ENCODE measurements at places on chromosomes 5 and 9. TPM values are rescaled to one million over a fixed set of nuclear protein-coding genes. Genes with fewer than 3 reads are reported as not detected.

DNA sequence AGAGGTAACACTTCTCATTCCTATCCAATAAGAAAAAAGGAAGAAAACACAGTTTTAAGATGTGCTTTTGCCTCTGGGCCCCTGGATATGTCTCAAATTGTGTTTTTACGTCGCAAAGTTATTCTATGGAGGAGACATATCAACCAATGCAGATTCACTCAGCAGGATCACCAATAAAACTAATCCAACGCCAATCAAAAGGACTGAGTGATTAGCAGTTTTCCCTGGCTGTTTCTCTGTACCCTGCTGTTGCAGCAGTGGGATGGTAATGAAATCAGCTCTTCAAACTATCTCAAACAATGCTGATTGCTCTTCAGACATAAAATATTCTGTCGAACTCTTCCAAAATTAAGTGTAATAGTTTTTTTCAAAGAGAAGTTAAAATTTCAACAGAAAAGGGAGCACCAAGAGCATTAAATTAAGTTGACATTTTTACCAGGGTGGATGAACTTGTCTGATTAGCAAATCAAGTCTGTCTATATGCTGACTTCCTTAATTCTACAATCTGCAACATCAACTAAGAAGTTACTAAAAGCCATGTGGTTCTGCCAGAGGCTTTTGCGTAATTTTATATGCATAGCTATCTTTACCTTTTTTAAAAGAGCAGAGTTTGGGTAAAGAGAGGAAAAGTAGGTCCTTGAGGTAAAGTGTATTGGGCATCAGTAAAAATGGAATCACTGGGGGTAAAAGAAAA lies 9.7 kb upstream of the HK3 start:
- no peak for DNase-seq
- no peak overlapping the region for H3K27ac ChIP-seq
- H3K36me3 ChIP-seq: peaks cover 61% of the 10 kb centered on the region
- no peaks in the 10 kb centered on the region for H3K4me1 ChIP-seq
- no peak overlapping the region for H3K4me3 ChIP-seq

DNA sequence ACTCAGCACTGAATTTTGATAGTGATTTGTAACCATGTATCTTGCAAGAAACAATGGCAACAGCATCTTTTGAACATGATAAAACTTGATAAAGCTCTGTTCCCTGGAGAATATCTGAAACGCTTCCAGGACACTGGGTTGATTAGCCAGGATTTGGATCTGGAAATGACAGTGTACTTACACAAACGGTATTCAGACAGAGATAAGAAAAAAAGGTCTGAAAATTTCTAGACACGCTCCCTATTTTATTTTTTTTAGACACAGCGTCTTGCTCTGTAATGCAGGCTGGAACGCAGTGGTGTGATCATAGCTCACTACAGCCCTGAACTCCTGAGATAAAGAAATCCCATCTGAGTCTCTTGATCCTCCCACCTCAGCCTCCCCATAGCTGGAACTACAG lies 109.0 kb downstream of the GNAQ start:
- no peak overlapping the region for H3K27ac ChIP-seq
- peaks cover 28% of the 10 kb centered on the region for H3K36me3 ChIP-seq
- DNase-seq: no peak
- no peak overlapping the region for H3K4me3 ChIP-seq

DNA sequence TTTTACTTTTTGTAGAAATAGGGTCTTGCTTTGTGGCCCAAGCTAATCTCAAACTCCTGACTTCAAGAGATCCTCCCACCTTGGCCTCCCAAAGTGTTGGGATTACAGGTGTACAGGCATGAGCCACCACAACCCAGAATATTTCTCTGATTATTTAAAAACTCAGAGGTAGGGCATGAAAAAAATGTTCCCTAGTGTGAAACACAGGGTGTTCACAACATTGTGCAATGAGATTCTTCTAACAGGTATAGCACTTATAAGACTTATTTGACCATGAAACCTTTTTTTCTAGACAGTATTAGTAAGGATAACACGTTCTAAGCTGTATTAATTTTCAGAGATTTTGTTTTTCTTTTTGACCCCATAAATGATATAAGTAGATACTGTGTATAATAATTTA lies 13.1 kb upstream of the PTGER4 start:
- no peaks in the 10 kb centered on the region for H3K4me1 ChIP-seq
- H3K27ac ChIP-seq: no peak overlapping the region
- no peak overlapping the region for H3K4me3 ChIP-seq
- no peaks in the 10 kb centered on the region for H3K36me3 ChIP-seq

Gene CDO1
- 20.1 TPM for total RNA-seq

DNA sequence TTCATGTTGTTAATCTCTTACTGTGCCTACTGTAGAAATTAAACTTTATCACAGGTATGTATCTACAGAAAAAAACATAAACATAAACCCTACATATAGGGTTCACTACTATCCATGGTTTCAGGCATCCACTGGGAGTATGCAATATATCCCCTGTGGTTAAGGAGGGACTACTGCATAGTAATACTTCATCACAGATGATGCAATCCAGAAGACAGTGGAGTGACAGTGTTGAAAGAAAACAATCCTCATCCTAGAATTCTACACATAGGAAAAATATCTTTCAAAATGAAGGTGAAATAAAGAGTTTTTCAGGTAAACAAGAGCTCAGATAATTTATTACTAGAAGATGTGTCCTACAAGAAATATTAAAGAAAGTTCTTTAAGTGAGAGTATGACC lies 105.9 kb downstream of the HOMER1 start:
- H3K4me3 ChIP-seq: no peak overlapping the region
- H3K4me1 ChIP-seq: no peaks in the 10 kb centered on the region
- no peaks in the 10 kb centered on the region for H3K36me3 ChIP-seq

DNA sequence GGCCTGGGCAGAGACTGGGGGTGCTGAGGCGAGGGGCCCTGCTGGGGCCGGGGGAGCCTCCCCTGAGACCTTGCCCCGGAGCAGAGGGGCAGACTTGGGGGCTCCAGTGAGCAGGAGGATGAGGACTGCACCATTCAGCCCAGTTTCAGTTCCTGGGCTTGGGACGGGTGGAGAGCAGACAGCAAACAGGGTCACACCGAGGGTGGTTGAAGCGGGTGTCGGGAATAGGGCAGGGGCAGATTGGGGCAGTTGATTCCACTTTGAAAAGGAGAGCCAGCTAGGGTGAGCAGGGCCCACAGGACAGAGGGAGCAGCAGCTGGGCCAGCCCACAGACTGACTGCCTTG lies 4.5 kb downstream of the GRK6 start:
- no peak overlapping the region for H3K4me3 ChIP-seq
- peak overlapping the region; percentile 11 for H3K27ac ChIP-seq
- peaks cover 45% of the 10 kb centered on the region for H3K4me1 ChIP-seq
- H3K27me3 ChIP-seq: no peaks in the 10 kb centered on the region
- H3K36me3 ChIP-seq: peaks cover 43% of the 10 kb centered on the region
- DNase-seq: peak; percentile 57

Gene NDUFA8
- total RNA-seq: 41.5 TPM

GRCh38 chr9:33044162-33044673 lies 19.1 kb downstream of the DNAJA1 start:
- peak overlapping the region; percentile 76 for H3K4me3 ChIP-seq
- DNase-seq: peak; percentile 91
- H3K27ac ChIP-seq: peak overlapping the region; percentile 87
- H3K27me3 ChIP-seq: no peaks in the 10 kb centered on the region

DNA sequence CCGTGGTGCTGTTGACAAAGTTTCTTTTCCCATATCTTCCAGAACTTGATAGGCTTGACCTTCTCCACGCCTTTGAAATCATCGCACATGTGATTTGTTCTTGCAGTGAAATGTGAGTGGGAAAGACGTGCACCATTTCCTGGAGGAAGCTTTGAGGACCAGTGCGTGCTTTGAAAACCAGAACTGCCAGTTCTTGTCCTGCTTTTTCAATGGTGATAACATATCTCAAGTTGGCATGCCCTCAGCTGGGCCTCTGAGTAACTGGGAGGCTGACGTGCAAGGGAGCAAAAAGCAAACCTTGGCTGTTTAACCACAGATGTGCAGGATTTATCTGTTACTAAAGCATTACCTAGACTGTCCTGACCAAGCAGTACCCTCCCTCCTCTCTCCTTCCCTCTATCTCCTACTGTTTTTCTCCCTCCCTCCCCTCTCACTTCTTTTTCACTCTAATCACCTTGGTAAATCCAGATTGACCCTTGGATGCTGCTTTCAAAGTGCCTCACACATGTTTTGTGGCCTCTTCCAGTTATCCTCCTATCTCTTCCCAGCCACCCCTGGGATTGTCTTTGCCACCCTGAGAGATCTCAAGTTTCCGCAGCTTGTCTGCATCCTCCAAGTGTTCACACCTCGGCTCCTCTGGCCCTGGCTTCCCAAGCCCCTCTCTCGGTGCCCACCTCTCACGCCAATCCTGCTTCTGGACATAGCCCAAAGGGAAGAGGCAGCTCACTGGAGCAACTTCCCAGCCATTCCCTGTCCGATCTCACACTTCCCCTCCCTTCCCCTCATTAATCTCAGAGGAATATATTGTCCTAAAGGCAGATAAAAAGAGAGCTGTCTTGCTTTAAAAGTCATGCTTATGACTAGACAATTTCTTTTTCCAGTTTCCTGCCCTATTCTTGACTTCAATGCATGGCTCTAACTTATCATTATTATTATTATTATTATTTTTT lies 198.3 kb downstream of the ERCC6L2 start:
- DNase-seq: no peak
- no peaks in the 10 kb centered on the region for H3K4me1 ChIP-seq
- no peak overlapping the region for H3K4me3 ChIP-seq
- H3K27me3 ChIP-seq: no peaks in the 10 kb centered on the region
- H3K36me3 ChIP-seq: no peaks in the 10 kb centered on the region

- H3K27me3 ChIP-seq: no peaks in the 10 kb centered on the region
- H3K27ac ChIP-seq: no peak overlapping the region
- H3K4me3 ChIP-seq: no peak overlapping the region
- peaks cover 17% of the 10 kb centered on the region for H3K36me3 ChIP-seq
- DNase-seq: peak; percentile 51
These were observed 35.5 kb downstream of the FBXO10 start for GRCh38 chr9:37540634-37541033.

DNA sequence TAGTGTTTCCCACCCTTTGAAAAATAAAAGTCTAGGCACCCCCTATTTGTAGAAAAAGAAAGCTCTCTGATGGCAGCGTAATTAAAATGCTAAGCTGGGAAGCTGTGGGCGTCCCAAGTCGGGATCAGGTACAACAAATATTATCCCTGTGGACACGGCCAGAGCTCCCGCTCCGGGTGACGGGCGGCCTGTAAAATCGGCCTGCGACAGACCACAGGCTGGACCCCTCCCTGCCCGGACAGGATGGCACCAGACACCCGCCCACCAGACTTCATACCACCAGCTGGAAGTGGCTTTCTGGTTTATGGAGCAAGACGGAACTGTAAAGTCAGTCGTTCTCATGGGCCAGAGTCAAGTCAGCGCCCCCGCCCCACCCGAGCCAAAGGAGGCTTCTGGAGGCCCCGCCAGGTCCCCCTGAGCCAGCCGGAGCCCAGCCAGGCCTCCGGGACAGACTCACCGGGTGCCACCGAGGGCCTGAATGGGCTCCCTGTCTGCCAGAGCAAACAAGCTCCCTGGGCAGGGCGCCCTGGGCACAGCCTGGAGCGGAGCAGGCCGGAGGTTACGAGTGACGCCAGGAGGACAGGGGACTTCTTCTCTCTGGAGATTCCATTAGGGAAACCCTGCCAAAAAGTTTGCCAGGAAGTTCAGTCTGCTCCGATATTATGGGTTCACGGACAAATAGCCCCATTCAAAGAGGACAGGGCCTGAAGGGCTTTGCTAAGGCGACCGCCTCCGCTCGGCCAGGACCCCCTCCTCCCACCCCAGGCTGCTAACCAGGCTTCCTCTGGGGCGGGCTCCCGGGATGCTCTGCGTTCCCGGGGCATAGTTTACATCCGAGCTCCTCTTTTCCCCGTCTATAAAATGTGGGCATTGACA lies 173.7 kb downstream of the ERCC6L2 start:
- no peaks in the 10 kb centered on the region for H3K27me3 ChIP-seq
- no peak overlapping the region for H3K27ac ChIP-seq
- no peak overlapping the region for H3K4me3 ChIP-seq
- H3K4me1 ChIP-seq: no peaks in the 10 kb centered on the region

GRCh38 chr9:111095441-111095840 lies 57.2 kb upstream of the LPAR1 start:
- peaks cover 9% of the 10 kb centered on the region for H3K4me1 ChIP-seq
- no peaks in the 10 kb centered on the region for H3K27me3 ChIP-seq
- H3K27ac ChIP-seq: no peak overlapping the region

GRCh38 chr9:78989031-78989658 lies 582.6 kb upstream of the TLE4 start:
- H3K4me3 ChIP-seq: no peak overlapping the region
- no peak for DNase-seq
- no peaks in the 10 kb centered on the region for H3K27me3 ChIP-seq

- no peak for DNase-seq
- H3K27me3 ChIP-seq: no peaks in the 10 kb centered on the region
- H3K4me1 ChIP-seq: no peaks in the 10 kb centered on the region
- H3K36me3 ChIP-seq: no peaks in the 10 kb centered on the region
- no peak overlapping the region for H3K4me3 ChIP-seq
These were observed 118.6 kb downstream of the GABBR2 start for GRCh38 chr9:98590101-98590500.

- no peak overlapping the region for H3K27ac ChIP-seq
- no peaks in the 10 kb centered on the region for H3K27me3 ChIP-seq
- H3K4me1 ChIP-seq: no peaks in the 10 kb centered on the region
- peak; percentile 69 for DNase-seq
- H3K4me3 ChIP-seq: no peak overlapping the region
These were observed 439.9 kb upstream of the KLF4 start for GRCh38 chr9:107929443-107929842.

Gene CAMK4
- total RNA-seq: 3.8 TPM

DNA sequence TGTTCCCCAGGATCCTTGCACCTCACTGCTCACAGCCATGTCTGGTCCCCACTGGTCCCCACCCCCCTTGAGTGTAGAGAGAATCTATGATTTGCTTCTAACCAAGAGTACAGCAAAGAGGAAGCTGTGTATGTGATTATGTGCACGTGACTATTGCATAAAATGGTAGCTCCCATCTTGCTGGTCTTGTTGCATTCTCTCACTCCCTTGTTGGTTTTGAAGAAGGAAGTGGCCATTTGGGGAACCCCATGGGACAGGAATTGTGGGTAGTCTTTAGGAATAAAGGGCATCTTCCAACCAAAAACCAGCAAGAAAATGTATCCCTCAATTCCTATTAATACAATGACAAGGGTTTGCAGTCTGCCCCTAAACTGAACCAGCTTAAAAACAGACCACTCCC lies 5.2 kb upstream of the FCN2 start:
- peaks cover 6% of the 10 kb centered on the region for H3K4me1 ChIP-seq
- no peak overlapping the region for H3K27ac ChIP-seq
- H3K36me3 ChIP-seq: no peaks in the 10 kb centered on the region
- no peak overlapping the region for H3K4me3 ChIP-seq
- no peak for DNase-seq

DNA sequence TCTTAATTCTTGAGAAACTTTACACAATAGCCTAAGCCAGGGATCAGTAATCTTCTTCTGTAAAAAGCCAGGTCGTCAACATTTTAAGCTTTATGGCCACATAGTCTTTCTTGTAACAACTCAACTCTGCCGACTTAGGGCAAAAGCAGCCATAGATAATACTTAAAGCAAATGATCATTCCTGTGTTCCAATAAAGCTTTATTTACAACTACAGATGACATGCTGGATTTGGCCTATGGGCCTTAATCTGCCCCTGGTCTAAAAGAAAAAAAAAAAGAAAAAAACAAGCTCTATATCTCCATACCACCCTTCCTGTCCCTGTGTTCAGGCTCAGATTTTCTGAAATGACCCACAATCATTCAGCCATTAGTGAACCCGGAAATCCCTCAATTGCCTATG lies 220.3 kb downstream of the ENC1 start:
- no peak for DNase-seq
- H3K27ac ChIP-seq: no peak overlapping the region
- no peaks in the 10 kb centered on the region for H3K36me3 ChIP-seq
- no peaks in the 10 kb centered on the region for H3K27me3 ChIP-seq

- H3K27ac ChIP-seq: no peak overlapping the region
- H3K27me3 ChIP-seq: no peaks in the 10 kb centered on the region
- H3K4me3 ChIP-seq: no peak overlapping the region
- no peak for DNase-seq
- H3K36me3 ChIP-seq: no peaks in the 10 kb centered on the region
These were observed 133.9 kb downstream of the FSTL4 start for GRCh38 chr5:133478199-133478985.

Data from upper lobe of right lung (tissue), 1 donor.